ENCODE measurements at places on chromosomes 1 and 21.

DNA sequence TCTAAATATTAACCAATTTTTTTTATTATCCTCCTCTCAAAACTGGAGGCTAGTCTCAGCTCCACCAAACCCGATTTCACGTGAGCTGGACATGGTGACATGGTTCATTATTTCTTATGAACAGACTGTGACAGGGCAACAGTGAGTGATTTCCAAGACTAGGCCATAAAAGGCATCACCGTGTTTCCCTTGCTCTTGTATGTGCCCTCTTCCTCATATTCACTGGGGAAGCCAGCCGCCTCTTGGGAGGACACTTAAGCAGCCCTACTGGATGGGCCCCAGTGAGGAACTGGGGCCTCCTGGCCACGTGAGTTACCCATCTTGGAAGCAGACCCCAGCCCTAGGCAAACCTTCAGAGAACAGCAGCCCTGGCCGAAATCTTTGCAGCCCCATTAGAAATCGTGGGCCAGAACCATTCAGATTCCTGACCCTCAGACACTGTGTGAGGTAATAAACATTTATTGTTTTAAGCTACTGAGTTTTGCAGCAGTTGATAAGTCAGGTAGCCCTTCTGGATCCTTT is 105.0 kb downstream of the GALNT2 start:
- DNase-seq, result no peak

DNA sequence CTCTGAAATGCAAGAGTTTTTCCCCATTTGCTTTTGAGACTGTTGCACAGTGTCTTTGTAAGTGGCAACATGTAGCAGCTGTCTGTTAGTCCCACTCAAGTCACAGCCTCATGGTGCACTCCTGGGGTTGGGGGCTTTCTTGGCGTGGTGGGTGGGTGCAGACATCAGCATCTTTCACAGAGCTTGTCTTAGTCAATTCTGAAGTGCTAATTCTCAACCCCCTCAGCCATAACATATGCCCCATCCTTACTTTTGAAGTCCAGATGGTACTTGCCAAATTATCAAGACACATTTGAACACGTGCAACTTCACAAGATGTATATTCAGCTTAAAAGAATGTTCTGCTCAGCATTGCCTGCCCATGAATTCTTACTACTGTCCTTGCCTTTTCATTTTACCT is 87.1 kb downstream of the VCAM1 start:
- DNase-seq, result no peak

GRCh38 chr1:237590386-237590785 is 300.3 kb downstream of the ZP4 start:
- no peak for DNase-seq

DNA sequence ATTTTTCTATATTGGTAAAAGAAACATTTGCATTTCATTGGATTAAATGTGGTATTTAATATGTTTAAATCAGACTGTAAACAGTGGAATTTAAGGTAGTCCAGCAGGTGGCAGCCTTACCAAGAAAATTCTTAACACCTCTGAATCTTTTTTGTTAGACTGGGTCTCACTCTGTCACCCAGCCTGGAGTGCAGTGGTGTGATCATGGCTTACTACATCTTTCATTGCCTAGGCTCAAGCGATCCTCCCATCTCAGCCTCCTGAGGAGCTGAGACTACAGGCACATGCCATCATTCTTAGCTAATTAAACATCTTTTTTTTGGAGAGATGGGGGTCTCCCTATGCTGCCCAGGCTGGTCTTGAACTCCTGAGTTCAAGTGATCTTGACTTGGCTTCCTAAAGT is 98.8 kb downstream of the RABGAP1L start:
- DNase-seq, result peak; percentile 72

DNA sequence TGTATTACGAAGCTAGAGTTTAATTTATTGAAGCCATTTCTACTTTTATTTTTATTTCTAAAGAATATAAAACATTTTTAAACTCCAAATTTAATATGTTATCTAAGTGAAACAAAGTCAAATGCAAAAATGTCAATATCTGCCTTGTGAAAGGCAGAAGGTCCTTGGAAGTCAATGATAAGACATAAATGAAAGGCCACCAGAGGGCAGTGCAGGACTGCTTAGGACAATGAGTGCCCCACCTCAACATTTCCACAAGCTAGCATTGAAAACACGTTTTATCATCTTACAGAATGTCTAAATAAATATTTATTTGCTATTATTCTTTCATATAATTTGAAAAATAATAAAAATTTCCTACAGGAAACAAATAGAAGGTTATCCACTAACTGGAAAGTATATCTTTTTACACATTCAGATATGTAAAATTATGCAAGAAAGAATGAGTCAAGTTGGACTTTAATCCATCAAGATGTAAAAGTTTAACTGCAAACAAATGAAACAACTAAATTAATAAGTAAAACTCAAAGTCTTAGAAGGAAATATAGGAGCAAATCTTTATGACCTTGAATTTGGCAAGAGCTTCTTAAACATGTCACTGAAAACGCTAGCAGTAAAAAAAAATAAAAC is 140.1 kb upstream of the FMN2 start:
- peak; percentile 80 for DNase-seq

DNA sequence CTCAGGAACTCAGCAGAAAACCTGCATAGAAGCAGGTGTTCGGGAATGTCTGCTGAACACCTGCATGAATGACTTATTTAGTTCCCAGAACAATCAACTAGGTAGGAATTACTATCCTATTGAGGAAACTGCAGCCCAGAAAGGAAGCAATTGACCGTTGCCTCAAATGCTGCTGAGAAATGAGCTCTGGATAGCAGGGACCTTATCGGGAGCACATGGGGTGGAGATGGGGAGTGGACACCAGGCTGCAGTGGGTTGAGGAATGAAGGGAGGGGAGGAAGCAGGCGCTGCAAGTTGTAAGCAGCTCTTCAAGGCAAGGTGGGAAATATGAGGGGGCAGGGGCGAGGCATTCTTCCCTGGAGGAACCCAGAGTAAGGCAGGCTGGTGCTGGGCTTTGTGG is 10.8 kb upstream of the CDCP2 start:
- DNase-seq, result no peak

DNA sequence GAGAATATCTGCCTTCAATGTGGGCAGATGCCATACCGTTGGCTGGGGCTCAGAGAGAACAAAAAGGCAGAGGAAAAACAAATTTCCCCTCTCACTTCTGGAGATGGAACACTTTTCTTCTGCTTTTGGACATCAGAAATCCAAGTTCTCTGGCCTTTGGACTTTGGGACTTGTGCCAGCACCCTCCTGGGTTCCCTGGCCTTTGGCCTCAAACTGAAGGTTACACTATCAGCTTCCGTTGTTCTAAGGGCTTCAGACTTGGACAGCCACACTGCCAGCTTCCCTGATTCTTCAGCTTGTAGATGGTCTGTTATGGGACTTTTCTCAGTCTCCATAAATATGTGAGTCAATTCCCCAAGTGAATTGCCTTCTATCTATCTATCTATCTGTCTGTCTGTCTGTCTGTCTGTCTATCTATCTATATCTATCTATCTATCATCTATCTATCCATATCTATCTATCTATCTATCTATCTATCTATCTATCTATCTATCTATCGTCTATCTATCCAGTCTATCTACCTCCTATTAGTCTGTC is 778.1 kb upstream of the TMPRSS15 start:
- no peak for DNase-seq

DNA sequence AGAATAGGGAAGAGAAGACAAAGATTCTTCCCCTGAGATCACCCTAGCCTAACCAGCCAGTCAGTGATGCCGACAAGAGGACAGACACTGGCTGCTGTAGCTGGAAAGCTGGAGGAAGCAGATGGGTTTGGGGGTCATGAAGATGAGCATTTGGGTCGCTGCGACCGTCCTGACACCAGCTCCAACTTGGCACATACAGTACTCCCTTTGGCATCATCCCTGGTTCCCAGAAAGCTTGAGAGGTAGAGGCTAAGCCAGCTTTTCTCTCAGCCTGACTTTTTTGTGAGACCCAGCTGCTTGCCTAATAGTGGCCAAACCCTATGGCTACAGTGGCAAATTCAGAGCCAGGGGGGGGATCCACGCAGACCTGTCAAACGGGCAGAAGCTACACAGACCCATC is 43.0 kb upstream of the IKBKE start:
- no peak for DNase-seq

DNA sequence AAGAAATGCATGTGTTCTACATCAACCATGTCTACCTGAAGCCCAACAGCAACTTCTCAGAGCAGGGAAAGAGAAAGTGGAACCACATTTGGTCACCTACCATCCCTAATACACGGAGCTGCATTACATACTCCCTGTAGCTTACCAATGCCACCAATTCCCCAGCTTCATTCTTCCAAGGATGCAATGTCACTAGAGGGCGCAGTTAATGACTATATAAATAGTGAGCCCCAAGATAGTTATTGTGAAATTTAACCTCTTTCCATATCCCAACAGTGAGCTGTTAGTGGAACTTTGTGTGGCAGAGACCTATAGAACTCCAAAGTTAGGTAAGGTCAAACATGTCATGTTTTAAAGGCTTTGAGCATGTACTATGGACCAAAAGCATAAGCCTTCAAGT is 618.3 kb downstream of the SMYD3 start:
- peak; percentile 68 for DNase-seq

GRCh38 chr21:19609611-19610010 is 1206.0 kb upstream of the TMPRSS15 start:
- no peak for DNase-seq

GRCh38 chr1:206472024-206472423 is 1.7 kb downstream of the IKBKE start:
- DNase-seq, result no peak

DNA sequence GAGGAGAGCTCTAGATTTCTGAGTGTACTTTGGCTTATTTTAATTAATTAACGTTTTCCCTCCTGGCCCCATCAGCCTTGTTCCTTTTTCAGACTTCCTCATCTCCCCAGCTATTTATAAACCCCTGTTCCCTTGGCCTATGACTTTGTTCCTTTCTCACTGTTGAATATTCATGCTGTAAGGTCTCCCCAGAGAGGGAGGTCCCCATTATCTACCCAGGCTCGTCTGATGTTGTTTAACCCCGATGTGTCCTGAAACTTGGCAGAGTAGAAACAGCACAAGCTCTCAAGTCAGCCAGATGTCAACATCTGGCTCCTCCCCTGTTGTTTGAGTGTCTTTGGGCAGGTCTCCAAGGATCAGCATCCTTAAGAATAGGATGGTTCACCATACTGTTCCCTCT is 153.6 kb downstream of the HIVEP3 start:
- DNase-seq, result no peak

DNA sequence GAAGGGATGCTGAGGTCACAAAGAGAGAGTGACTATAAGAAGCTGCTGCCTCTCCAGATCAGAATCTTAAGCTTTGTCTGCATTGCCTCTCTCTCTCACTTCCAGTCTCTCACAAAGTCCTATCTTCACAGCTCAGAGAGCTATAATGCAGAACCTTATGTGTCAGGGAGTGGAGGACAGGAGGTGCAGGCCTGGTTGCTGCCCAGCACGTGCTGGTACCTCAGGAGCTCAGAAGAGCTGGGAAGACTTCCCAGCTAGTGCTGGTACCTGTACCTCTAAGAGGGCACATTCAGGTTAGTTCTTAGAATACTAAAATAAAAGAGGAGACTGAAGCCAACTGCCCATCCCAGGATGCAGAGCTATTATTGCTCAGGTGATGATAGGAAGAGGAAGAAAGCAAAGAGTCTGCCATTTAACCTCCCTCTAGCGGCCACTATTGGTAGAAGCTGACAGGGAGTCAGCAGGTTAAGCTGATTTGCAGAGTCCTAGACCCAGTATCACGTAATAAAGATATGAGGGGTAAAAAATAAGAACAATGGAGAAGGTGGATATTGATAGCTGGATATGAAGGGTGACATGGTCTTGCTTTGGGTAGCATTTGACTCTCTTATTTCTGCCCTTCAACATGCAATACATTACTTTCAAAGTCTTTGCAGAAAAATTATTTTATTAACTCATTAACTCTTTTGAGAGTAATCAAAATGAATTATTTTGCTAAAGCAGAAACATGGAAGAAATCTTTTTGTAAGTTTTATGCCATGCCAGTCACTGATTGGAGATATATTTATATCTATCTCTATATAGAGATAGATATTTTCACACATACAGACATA is 138.1 kb upstream of the HMCN1 start:
- peak; percentile 66 for DNase-seq

GRCh38 chr1:10803971-10804820 is 7.8 kb upstream of the CASZ1 start:
- DNase-seq, result no peak

GRCh38 chr1:182984621-182985020 is 31.7 kb upstream of the SHCBP1L start:
- DNase-seq, result no peak

DNA sequence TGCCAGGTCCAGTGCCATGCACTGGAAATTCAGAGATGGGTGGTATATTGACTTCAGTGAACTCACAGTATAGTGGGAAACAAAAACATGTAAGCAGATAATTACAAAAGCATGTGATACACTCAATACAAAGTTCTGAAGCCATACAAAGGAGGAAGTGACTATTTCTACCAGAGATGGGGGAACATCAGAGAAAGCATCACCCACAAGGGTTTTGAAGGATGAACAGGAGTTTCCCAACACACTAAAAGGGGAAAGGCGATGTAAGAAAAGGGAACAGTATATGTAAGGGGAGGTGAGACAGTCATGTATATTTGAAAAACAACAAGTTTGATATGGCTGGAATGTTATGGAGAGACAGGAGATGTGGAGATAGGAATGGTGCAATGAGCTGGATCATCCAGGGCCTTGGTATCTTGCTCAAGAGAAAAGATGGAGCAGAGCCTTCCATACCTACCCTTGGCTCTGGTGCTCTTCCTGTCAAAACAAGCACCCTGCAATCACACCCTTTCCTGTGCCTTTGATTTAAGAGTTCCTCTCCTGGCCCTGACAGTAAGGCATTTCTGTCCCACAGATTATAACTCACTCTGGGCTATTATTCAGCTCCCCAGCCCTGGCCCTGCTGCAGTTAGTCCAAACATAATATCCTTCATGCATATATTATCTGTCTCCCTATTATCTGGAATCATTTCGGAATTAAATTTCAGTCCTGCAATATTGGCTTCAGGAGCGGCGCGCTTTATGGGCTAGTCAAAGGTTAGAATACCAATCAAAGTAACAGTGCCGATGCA is 60.5 kb downstream of the DMAP1 start:
- no peak for DNase-seq

DNA sequence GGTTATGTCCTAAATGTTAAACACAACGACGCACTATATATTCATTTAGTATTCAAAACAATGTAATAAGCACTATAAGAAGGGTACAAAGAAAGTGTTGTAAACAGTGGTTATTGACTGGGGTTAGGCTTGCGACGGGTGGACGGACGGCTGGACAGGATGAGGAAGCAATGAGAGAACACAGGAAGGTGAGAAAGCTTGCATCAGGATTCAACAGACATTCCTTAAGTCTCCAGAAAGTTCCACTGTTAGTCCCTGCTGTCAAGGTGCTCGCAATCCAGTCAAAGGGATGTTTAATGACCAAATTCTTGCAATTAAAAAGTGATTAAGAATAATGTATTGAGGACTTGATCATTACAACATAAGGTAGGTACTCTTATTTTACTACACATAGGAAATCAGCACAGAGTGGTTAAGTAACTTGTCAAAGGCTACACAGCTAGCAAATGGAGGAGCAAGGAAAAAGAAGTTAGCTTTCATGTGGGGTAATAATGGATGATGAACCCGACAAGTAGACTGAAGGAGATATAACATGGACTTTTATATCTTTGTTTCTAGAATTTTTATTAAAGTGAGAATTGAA is 994 bp upstream of the ACBD6 start:
- DNase-seq, result no peak
